ENCODE measurements at places on chromosomes 1 and 21.

DNA sequence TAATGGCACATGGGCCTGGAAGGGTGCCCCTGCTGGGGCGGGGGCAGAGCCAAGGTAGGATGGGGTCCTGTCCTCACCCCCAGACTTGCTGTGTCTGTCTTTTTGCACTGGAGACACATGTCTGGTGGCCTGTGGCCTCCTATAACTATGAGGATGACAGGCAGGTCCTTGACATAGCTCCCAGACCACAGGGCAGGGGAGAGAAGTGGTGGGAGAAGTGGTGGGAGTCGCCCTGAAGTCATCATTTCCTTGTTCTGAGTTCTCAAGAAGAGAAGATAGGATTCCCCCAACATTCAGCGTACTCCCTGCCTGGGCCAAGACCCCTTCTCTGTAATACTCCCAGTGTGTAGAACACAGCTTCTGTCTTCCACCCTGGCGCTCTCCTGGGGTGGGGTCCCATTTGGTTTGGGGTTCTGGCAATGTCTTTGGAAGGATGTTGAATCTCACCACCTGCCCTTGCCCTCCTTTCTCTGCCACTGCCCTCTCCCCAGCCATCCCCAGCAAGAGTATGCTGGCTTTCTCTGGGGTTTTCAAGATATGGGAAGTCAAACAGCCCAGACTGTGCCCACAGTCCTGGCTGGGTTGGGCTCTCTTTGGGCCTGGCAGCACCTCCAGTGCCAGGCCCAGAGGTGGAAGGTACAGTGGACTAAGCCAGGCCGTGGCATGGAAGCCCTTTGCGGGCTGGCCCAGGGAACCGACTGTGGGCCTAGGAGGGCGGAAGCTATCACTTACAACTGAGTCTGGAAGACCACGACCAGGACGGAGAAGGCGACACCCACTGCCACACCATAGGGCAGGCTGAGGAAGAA, 19.4 kb downstream of the SLC26A9 start:
- DNase-seq, result no peak

DNA sequence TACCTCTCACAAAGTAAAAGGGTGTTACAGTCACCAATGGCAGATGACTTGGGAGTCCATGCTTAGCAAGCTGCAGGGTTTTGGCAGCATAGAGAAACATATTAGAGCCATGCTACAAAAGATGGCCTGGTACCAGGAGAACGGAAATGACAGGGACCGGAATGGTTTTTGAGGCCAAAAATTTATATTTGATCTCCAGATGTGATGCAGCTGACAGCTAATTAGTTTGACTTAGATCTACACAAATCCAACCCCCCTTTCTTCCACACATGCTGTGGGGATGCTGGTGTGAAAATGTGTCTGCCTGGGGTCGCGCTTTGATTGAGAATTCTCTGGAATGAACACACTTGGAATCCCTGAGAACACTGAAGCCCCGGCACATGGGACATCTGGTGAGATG, 26.5 kb downstream of the SYF2 start:
- DNase-seq, result no peak

DNA sequence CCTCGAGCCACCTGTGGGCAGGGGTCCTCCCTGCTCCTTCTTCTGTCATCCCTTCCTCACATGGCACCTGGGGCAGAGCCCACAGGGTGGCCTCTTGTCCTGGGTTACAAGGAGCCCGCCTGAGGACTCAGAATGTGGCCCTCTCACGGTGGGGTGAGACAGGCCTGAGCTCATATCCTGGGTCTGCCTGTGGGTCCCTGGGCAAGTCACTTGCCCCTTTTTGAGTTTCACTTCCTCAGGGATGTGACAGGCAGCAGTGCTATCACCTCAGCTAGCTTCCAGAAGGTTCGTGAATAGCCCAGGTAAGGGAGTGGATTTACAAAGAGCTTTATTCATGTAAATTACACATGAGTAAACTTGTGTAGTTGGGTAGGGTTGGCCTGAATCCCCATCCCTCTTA, 33.5 kb downstream of the HTR6 start:
- no peak for DNase-seq

GRCh38 chr1:32197074-32197473, 3.3 kb upstream of the CCDC28B start:
- DNase-seq, result no peak

DNA sequence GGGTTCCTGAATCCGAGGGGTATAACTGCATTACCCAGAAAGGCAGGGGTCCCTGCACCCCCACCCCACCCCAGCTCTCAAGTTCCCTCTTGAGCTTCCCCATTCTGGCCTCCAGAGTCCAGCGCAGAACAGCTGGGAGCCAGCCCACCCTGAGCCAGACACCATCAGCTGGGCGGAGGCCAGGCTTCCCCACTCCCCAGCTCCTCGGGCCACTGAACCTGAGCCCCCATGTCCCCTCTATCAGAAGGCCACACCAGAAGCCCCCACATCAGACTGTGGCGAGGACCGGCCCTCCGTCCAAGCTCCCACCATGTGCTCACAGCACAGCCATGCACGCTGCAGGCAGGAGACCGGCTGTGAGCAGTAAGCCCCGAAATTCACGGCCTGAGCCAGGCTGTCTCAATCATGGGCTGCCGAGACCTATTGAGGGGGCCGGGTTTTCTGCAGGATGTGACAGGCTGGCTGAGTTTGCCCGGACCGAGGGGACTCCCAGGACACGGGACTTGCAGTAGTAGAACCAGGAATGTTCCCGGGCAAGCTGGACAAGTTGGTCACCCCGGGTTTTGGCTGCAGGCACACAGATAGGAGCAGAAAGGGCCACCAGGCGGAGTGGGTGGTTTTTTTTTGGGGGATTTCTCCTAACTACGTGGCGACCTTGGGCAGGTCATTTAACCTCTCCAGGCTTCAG, 25.5 kb upstream of the TNFRSF1B start:
- DNase-seq, result no peak

DNA sequence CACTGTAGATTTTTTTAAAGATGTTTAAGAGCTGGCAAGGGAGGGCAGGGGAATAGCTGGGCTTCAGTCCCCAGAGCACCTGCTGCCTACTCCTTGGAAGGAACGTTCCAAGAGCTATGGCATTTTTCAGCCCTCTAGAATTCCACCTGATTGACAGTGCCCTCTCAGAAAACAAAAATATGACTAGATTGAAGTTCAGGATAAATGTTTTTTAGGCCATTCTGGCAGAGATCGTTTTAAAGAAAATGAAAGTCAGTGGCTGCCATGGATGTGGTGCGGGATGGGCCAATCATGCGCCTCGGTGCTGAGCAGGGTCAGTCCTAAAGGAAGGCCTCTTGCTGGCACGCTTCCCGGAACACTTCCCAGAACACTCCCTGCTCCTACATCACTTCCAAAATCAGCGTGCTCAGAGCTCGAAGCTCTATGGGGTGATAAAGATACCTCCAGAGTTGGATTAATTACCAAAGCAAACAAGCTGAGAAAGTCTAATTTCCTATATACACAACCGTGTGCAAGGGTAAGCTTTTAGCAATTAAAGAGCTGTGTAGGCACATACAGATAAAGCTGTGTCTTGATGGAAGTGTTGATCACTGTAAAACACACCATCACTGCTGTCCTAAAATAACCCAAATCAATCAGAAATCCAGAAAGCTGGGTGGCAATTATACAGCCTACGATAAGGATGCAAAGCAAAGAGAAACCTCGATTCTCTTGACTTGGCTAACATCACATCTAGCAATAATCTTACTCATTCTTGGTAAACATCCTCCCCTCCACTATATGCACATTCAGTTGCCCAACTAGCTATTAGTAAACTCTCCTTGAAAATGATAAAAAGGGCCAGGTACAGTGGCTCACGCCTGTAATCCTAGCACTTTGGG, 34.6 kb downstream of the TGFBR3 start:
- peak; percentile 95 for DNase-seq

DNA sequence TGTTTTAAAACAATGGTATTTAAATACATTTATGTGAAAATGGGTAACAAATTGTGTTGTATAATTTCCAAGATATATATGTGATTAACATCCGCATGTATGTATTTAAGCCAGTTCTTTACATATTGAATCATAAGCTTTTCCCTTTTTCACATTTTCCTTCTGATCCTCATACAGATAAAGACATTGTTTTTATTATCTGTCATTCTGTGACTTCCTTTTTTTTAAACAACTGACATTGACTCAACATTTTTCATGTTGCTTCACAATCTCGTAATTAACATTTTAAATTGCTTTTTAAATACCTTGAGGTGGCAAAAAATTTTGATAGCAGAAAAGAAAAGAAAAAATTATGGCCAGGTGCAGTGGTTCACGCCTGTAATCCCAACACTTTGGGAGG, 1.4 kb downstream of the STXBP3 start:
- DNase-seq, result no peak

DNA sequence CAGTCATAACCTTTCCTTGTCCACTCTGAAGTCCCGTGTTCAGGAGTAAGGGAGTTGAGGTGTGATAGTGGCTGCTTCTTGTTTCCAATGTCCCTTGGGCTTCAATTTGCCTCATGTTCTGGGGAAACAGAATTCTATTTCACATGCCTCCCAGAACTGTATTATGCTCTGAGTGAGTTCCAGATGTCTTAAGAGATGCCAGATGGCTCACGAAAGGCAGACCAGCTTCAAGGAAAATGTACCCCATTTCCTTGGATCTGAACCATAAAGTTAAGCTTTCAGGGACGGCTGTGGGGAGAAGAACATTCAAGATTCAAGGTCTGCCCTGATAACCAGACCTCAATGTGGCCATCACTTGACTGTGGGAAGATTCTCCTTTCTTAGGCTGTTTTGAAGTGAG, 42.4 kb downstream of the C1orf87 start:
- DNase-seq, result no peak

GRCh38 chr1:47679826-47680225, 242.0 kb downstream of the FOXD2 start:
- no peak for DNase-seq

- DNase-seq, result no peak
Measured at GRCh38 chr1:178037510-178038253, 56.2 kb upstream of the RASAL2 start.

- no peak for DNase-seq
Measured at GRCh38 chr1:208030288-208031091, 119.6 kb upstream of the CD34 start.

GRCh38 chr1:235391874-235392273, 24.6 kb downstream of the TBCE start:
- DNase-seq, result no peak

GRCh38 chr21:41955516-41955915, 1.7 kb upstream of the C2CD2 start:
- no peak for DNase-seq

DNA sequence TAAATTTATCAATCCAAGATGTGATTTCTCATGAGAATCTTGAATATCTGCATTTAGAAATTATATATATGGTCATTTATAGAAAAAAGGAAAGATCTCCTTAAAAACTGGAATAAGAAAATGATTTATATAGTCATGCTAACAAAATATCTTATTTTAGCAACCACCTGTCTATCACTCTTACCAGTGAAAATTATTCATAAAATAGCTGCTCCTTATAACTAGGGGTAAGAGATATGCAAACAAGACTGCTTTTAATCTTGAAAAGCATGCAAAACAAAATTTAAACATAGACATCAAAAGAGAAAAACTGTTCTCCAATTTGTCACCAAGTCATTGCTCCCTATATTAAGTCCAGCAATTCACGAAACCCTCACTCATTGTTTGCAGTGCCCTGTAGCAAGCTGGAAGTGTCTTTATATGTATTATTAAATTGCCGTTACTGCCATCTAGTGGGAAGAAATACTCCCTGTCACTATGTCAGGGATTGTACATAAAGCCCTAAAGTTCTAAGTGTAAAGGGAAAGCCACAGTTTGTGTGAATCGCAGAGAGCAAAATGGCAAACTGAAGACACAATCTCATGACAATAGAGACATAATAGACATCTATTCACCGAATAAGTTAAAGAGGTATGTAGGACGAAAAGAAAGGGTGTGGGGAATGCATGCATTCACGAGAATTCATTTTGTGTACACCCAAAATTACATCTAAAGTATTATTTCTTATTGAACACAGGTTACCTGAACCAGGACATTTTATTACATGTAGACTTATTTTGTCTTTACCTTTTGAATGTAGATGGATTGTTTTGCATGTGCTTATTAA, 600.5 kb downstream of the USP25 start:
- peak; percentile 94 for DNase-seq

DNA sequence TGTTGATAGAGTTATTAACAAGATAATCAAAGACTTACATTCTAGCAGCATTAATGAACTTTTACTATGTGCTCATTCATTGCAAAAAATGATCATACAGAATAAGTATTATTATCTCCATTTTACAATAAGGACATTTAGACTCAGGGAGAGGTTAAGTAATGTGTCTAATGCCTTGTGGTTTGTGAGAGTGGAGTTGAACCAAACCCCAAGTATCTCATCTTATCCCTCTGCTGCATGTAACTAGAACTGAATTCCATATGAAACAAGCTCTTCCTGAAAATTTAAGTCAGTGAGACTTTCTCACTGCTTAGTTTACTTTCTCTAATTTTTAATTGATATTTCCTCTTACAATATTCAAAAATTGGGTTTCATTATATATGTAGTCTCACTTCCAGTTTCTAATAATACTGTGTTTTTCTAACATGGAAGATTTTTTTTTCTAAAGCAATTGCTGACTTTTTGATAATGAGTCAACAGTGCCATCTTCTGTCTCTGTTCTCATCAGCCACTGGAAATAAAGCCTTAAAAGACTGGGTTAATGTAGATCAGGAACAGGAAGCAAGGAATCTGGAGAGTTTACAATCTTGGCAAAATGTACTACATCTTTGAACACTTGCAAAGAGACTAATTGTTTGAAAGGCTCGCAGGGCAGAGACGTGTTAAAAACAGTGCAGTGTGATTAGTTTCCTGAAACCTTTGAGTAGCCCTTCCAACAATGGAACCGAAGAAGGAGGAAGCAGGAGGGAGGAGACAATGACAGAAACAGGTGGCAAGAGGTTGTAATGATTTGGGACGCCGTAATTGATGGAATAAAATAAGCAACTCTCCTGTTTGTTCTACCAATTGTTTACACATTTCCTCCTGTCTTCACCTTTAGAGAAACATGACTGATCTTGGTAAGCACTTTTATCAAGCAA, 567.6 kb downstream of the MRPL39 start:
- no peak for DNase-seq

DNA sequence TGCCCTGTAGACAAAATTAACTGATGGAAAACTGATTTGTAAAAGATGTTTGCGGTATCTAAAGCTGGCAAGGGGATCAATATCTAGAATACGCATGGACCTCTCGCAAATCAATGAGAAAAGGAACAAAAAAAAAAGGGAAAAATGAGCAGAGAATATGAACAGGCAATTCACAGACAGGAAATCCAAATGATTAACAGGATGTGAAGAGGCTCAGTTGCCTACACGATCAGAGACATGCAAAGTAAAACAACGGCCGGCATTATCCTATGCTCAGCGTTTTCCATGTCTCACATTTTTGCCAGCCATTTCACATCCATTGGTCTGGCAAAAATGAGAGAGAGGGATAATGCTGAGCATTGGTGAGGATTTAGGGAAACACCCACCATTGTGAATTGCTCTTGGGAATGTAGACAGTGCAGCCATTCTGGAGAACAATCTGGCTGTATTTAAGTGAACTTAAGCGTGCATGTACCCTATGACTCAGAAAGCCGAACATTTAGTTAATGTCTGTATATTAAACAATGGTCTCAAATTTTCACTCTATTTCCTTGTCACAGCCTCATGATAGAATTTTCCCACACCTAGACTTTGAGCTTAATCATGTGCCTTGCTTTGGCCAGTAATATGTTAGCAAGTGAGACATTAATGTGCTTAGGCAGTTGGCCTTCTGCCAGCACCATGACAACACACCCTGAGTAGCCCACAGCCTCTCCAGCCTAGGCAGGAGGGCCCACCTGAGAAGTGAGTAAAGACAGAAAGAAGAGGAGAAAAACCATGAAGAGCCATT, 61.0 kb upstream of the NBPF3 start:
- DNase-seq, result peak; percentile 7

Data from NCI-H2029 treated with DMSO at 0.1 percent for 48 hours (cell line).